CD4-positive, alpha-beta T cell treated with Interleukin-1 beta for 1 hour (primary cell): ENCODE measurements at places on chromosomes 4 and X.
A peak's percentile ranks its signal among the peaks of the same experiment; 100 is the strongest.

DNA sequence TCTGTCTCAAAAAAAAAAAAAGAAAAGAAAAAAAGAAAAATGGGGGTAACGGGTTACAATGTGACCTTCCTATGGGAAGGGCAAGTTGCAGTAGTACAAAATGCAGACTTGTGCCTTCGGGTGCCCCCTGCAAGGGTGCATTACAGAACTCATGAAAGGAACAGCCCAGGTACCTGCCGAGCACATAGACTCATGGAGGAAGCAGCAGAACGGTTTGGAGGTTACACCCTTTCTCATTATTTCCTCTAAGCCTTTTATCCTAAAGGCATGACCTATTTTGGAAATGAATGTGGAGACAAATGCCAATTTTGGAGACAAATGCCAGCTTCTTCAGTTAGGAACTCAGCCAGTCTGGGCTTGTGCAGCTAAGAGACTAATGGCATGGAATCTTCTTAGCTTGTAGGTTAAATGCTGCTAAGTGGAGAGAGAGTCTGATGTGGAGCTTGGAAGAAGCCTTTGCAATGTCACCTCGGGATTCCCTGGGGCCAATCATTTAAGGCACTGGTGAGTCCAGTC lies 44.1 kb upstream of the PRKX start:
- DNase-seq = no peak

DNA sequence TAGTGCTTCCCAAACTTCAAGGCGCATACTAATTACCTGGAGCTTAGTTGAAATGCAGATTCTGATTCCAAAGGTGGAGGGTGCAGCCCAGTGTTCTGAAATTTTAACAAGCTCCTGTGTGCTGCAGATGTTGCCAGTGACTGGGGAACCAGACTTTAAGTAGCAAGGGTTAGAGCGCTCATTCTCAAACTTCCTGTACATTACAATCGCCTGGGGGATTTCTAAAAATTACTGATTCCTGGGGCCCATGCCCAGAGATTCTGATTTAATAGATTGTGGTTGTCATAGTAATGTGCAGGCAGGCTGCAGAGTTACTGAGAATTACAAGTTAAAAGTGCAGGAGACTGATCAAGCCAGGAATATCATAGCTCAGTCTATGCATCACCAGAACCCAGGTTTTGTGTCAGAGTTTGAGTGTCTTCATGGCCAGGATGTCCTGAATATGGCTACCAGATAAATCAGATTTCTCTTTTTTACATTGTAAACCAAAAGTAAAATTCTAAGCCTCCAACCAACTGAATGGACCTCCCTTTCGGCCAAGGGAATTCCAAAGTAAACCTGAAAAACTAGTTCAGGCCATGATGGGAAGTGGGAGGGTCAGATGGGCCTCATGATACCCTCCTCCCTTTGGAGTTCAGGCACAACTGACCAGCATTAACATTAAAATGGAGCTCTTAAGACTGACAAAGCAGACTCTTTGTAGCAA lies 121.6 kb downstream of the ATXN3L start:
- no peak for DNase-seq

DNA sequence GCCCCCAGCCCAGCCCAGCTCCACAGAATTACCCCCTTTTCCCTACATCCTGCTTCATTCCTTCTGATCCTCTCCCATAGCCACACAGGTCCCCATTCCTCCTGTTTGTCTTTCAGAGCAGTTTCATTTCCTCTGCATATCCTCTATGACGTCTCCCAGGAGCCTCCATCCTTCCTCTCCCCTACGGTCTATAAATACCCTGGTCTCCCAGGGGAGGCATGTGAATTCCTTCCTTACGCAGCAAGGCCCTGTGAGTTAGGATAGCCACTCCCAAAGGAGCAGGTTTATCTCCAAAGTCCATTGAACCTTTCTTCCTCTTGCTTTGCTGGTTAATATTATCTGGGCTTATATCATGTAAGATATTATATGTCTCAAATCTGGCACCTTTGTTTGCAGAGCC lies 8.4 kb upstream of the APLN start:
- no peak for DNase-seq

DNA sequence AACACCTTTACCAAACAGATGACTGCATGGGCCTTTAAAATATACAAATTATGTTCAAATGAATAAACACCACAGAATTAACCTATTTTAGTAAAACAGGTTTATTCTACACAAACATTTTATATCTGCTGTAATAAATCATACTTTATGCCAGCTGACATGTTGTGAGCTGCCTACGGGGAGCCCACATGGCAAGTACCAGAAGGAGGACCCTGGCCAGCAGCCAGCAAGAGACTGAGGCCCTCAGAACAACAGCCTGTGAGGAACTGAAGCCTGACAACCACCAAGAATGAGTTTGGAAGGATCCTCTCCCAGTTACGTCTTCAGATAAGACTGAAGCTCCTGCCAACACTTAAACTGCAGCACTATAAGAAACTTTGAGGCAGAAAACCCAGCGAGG lies 377.0 kb downstream of the PDGFC start:
- no peak for DNase-seq

GRCh38 chrX:43446752-43447151 lies 209.3 kb upstream of the MAOA start:
- no peak for DNase-seq

- no peak for DNase-seq
These were observed 64.7 kb downstream of the SLC7A11 start for GRCh38 chr4:138177278-138177968.

- DNase-seq = no peak
These were observed 41.8 kb upstream of the PDLIM5 start for GRCh38 chr4:94409962-94410361.

DNA sequence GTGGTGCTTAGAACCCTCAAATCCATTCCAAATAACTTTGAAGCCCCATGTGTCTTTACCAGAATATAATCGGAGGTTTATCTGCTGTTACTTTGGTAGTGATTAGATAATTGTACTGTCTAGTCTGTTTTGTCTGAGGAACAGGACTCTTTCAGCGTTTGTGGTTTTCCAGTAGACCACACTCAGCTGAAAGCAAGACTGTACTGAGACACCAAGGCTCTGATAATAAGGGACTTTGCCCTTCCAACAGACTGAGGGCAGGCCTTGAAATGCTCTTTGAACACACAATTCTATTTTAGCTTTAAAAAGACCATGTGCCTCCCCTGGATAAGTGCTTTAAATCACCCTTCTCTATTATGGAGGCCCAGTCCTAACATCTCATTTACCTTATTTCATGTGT lies 76.1 kb downstream of the KLHL8 start:
- DNase-seq = no peak

- DNase-seq = no peak
These were observed 101.4 kb downstream of the FNIP2 start for GRCh38 chr4:158870282-158870625.

GRCh38 chr4:119125931-119126330 lies 9.7 kb upstream of the MYOZ2 start:
- DNase-seq = no peak

DNA sequence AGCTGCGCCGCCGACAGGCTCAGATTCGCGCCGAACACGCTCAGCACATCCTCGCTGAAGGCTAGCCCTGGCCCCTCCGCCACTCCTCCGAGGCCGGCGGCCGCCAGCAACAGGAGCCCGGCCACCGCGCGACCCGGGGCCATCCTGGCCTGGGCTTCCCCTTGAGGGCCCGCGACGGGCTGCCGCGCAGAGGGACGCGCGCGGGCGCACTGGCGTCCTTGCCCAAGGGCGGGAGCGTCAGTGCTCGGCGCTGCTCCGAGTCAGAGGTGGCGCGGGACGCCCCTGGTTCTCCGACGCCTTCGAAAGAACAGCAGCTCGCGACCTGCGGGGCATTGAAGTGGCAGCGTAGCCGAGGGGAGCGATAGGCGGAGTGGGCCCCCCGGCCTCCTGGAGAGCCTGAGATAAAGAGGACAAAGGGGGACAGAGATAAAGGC lies 745 bp downstream of the SLC39A8 start:
- peak; percentile 68 for DNase-seq

- no peak for DNase-seq
These were observed 2.8 kb downstream of the GPR101 start for GRCh38 chrX:137031039-137031438.

DNA sequence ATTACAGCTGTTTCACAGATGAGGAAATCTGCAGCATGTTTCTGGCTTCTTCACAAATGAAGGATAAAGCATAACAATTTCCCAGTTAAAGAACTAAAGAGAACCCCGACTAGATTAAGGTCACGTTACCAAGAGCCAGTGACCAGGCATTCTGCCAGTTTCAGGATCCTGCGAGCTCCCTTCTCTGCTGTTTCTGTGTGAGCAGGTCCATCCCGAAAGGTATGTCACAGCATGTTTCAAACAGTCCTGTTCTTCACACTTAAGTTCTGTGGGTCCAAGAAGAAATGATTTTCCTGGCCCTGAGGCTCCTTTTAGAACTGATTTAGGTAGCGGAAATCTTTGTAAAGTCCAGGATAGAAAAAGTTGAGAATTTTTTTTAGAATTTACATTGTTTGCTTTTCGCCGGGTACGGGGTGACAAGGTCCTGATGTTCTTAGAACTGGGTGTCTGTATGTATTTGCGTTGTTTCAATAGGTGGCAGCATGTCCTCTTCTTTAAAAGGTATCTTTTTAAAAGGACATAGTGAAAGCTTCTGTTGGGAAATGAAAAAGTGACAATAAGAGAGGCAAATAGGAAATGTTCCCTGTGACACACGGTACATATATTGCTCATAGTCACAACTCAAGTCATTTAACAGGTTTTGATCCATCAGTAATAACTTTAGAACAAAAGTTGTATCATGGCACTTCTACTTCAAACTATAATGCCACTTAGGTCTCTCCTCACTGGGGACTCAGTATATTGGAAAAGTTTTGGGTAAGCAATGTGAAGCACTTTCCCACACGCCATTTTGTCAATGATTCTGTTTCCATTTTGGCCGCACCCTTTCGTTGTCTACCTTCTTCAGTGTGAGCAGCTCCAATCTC lies 18.4 kb downstream of the IL21 start:
- DNase-seq = peak; percentile 25

- no peak for DNase-seq
These were observed 68.0 kb downstream of the ATOH1 start for GRCh38 chr4:93896516-93896915.

GRCh38 chr4:53055274-53055673 lies 193.2 kb downstream of the RASL11B start:
- DNase-seq = no peak

- no peak for DNase-seq
These were observed 902 bp upstream of the LARP1B start for GRCh38 chr4:128060121-128060698.

GRCh38 chr4:93334003-93334402 lies 494.6 kb upstream of the ATOH1 start:
- no peak for DNase-seq

GRCh38 chrX:10288373-10288975 lies 131.7 kb downstream of the CLCN4 start:
- no peak for DNase-seq

- no peak for DNase-seq
These were observed 789.2 kb downstream of the KLHL13 start for GRCh38 chrX:117327373-117327772.

GRCh38 chr4:90127706-90128345 lies 632 bp downstream of the CCSER1 start:
- DNase-seq = no peak

GRCh38 chrX:78513971-78514738 lies 145.0 kb downstream of the RTL3 start:
- no peak for DNase-seq

GRCh38 chrX:149871940-149872339 lies 9.0 kb upstream of the MAGEA8 start:
- DNase-seq = peak; percentile 50

GRCh38 chrX:11591723-11592346 lies 73.9 kb downstream of the ARHGAP6 start:
- no peak for DNase-seq

DNA sequence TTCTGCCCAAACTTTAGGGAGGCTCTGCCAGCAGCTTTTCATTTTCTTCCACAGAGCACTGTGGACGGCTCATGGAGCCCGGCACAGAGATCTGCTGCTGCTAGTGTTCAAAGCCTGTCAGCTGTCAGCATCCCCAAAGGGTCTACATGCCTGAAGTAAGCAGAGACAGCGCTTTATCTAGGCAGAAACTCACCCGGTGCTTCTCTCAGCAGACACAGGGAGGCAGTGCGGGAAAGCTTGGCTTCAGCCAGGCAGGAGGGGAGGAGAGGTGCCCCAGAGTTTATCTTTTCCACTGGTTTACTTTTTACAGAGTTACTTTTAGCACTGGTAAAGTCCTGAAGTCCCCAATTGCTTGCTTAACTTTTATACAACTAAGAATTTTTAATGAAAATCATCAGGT lies 339.3 kb downstream of the NKX6-1 start:
- no peak for DNase-seq

- no peak for DNase-seq
These were observed 114.4 kb downstream of the FRAS1 start for GRCh38 chr4:78171482-78171881.

- DNase-seq = no peak
These were observed 284.6 kb upstream of the ANKRD50 start for GRCh38 chr4:124997124-124997523.

DNA sequence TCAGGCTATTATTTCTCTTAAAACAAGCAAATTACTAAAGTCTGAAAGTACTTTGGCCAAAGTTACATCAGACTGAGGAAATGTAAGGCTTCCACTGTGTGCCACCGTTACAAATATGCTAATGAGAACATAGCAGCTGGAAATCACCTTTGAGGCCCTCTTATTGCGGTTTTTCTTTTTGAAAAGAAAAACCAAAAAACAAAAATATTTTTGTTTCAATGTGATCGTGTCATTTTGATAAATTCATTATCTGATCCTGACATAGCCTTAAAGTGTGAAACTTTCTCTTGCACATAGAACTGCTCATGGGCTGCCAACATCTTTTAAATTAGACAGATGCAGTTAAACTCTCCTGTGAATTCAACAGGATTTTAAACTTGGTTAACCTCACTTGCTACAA lies 2.8 kb upstream of the TIFA start:
- DNase-seq = peak; percentile 32

- no peak for DNase-seq
These were observed 68.5 kb downstream of the SPINK2 start for GRCh38 chr4:56752985-56753384.

DNA sequence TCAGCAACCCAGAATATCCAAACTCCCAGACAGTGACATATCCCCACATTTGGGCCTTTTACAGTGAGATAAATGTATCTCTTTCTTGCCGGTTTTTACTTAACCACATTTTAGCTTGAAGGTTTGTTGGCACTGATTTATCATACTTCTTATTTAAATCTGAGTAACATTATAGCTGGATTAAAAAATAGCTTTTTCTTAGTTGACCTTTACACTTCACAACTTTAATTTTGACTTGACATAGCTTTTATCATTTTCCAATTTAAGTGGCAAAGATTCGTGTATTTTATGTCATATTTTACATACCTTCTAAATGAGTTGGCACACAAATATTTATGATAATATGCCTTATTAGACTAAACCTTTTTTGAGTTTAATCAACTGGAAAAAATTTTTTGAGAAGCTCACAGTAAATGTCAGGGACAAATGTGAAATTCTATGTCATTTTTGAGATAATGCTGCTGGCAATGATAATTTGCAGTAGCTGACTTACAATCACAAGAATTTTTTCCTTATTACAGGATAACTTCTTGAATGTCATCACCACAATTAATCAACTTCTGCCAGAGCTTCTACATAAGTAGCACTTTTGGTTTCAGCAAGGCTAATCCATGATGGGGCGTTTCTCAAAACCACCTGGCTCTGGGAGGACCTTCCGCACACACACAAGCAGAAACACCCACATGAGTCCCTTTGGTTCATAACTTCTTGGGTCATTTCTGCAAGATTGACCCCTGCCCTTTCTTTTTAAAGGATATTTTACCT lies 80.3 kb downstream of the SYTL5 start:
- no peak for DNase-seq
